Hematopoietic multipotent progenitor cell treated with erythropoietin and hydrocortisone succinate and interleukin-3 and kit ligand, for 17 days (in vitro differentiated cells): ENCODE measurements at places on chromosomes 12 and 14.
A peak's percentile ranks its signal among the peaks of the same experiment; 100 is the strongest.

GRCh38 chr12:45880533-45880932 is 109.8 kb downstream of the SCAF11 start:
- DNase-seq, result no peak

- DNase-seq, result no peak
These were observed 319.2 kb downstream of the DUSP6 start for GRCh38 chr12:89033062-89033461.

GRCh38 chr14:37144729-37145363 is 27.6 kb downstream of the SLC25A21 start:
- DNase-seq, result no peak

GRCh38 chr12:72272731-72273498 is 745 bp downstream of the TRHDE start:
- no peak for DNase-seq

DNA sequence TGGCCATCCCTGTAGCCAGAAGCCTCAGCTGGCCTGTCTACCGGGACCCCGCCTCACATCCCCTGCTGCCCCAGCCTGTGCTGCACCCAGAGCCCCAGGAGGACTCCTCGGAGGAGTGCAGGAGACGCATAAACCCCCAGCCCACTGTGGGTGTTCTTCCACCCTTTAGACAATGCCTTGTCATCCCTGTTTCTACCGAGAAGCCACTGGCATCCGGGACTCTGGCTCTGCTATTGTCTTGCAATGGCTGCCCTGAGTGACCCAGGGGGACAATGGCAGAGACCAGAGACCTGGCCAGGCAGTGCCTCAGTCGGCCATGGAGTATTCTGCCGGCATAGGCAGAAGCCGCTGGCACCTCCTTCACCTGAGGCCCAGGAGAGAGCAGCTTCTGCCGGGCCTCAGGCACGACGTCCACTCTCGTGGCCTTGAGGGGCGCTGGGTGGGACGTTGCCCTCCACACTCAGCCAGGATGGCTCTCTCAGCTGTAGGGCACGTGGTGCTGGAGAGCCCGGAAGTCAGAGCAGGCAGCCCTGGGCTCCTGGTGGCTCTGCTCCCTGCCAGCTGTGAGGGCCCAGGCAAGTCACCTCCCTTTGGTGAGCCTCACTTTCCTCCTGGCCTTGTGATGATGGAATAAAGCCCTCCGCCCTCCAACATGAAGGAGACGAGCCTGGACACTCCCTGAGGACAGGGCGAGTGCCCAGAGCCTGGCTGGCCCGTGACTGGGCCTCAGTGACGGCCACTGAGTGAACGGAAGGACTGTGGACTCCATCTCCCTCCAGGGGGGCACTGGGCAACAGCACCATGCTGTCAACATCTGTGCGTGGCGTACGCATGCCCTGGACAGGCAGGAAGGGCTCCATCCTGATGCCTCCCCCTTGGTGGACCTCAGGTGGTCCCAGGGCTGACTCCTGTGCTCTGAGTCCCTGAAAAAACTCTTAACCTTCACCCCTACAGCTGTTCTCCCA is 41.0 kb downstream of the TRAFD1 start:
- DNase-seq, result no peak

DNA sequence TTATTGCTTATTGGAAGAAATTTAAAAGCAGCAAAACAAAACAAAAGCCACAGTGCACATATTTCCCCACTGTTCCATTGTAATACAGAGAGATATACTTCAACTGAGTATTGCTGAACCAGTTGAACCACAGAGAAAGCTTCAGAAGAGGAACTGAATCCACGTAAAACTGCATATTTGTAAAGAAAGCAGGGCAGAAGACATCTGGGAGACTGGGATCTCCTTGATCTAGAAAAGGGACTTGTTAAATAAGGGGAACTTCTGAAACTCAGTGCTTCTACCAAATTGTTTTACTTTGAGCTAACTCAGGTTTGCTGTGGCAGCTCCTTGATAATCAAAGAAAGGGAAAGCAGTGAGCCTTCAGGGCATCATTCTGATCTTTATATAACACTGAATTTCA is 411.1 kb upstream of the MDGA2 start:
- no peak for DNase-seq

- no peak for DNase-seq
These were observed 142.0 kb downstream of the SCARB1 start for GRCh38 chr12:124721501-124722162.

GRCh38 chr14:69630360-69630759 is 19.0 kb downstream of the SUSD6 start:
- no peak for DNase-seq

- no peak for DNase-seq
These were observed 62.6 kb downstream of the FSCB start for GRCh38 chr14:44444454-44444853.

GRCh38 chr12:64621257-64621942 is 11.1 kb downstream of the RASSF3 start:
- DNase-seq, result no peak

DNA sequence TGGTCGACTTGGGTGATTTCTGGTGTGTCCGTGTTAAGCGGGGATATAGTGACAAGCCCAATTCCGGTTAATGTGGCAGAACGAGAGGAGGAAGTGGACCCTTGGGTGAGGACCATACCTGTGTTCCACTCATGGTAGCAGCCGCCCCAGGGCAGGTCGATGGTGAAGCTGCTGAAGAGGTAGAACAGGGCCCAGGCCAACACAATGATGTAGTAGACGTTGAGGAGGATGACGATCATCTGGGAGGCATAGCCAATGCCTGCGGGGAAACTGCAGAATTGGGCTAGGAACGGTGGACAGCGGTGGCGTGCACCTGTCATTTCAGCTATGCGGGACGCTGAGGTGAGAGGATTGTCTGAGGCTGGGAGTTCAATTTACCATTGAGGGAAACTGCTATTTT is 20.1 kb downstream of the SLC6A13 start:
- DNase-seq, result no peak

- DNase-seq, result no peak
These were observed 1.5 kb downstream of the OR4E1 start for GRCh38 chr14:21672116-21672515.

- DNase-seq, result no peak
These were observed 5.8 kb downstream of the TNS2 start for GRCh38 chr12:53055471-53056266.

GRCh38 chr14:100842799-100843198 is 16.9 kb downstream of the MEG3 start:
- no peak for DNase-seq

- DNase-seq, result peak; percentile 50
These were observed 18.2 kb upstream of the CACNA2D4 start for GRCh38 chr12:1936406-1937320.
